Neural crest cell (in vitro differentiated cells): ENCODE measurements at places on chromosomes 2 and 18. TPM values are rescaled to one million over a fixed set of nuclear protein-coding genes. Genes with fewer than 3 reads are reported as not detected.

The PAPOLG gene
- 20.4 and 21.1 TPM in 2 replicates for total RNA-seq

The CRYGC gene
- not detected in 2 replicates for total RNA-seq

The FSHR gene
- not detected in 2 replicates for total RNA-seq

The SEC11C gene
- total RNA-seq = 54.3 and 55.1 TPM in 2 replicates

The SCYGR4 gene
- total RNA-seq = not detected in 2 replicates

The PDCD1 gene
- total RNA-seq = not detected in 2 replicates

The EVX2 gene
- total RNA-seq = 0.43 and 0.44 TPM in 2 replicates

The LAMA1 gene
- 96.1 and 102 TPM in 2 replicates for total RNA-seq

The SIX3 gene
- not detected in 2 replicates for total RNA-seq

- DNase-seq = no peak
- H3K27me3 ChIP-seq = no peaks in the 10 kb centered on the region
- no peaks in the 10 kb centered on the region for H3K36me3 ChIP-seq
Measured at GRCh38 chr2:159982270-159982669, 80.1 kb downstream of the PLA2R1 start.

- H3K4me3 ChIP-seq = no peak overlapping the region
- no peak for DNase-seq
- H3K4me1 ChIP-seq = peaks cover 16% of the 10 kb centered on the region
- no peaks in the 10 kb centered on the region for H3K36me3 ChIP-seq
- H3K27ac ChIP-seq = peak overlapping the region; percentile 43
Measured at GRCh38 chr2:239600001-239600593, 199.3 kb upstream of the HDAC4 start.

- H3K27ac ChIP-seq = no peak overlapping the region
- no peaks in the 10 kb centered on the region for H3K36me3 ChIP-seq
- H3K27me3 ChIP-seq = peaks cover 29% of the 10 kb centered on the region
- peaks cover 10% of the 10 kb centered on the region for H3K4me1 ChIP-seq
- no peak for DNase-seq
Measured at GRCh38 chr2:240648650-240649275, 23.5 kb downstream of the GPR35 start.

- H3K36me3 ChIP-seq = peaks cover 4% of the 10 kb centered on the region
- DNase-seq = no peak
- H3K27ac ChIP-seq = peak overlapping the region; percentile 82
- peak overlapping the region; percentile 1 for H3K4me3 ChIP-seq
- no peaks in the 10 kb centered on the region for H3K27me3 ChIP-seq
Measured at GRCh38 chr2:41990688-41991087, 57.1 kb upstream of the PKDCC start.

GRCh38 chr2:8620611-8621382, 61.1 kb upstream of the ID2 start:
- no peaks in the 10 kb centered on the region for H3K27me3 ChIP-seq
- H3K27ac ChIP-seq = no peak overlapping the region
- no peak for DNase-seq
- H3K36me3 ChIP-seq = no peaks in the 10 kb centered on the region
- no peak overlapping the region for H3K4me3 ChIP-seq

DNA sequence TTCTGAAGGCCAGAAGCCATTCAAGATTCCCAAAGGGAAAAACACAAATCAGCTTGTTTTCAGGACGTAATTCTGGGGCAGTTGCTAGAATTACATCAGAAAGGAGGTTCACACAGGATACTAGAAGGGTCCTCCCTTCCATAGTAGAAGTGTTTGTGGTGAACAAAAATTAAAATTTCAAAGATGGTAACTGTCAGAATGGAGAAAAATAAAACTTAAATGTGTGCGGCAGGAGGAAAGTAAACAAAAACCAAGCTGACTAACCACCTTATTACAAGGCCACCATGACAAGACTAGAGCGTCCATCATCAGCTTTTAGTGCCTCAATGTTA, 9.7 kb upstream of the TPRKB start:
- peaks cover 4% of the 10 kb centered on the region for H3K27me3 ChIP-seq
- DNase-seq = no peak
- H3K27ac ChIP-seq = no peak overlapping the region
- peaks cover 18% of the 10 kb centered on the region for H3K36me3 ChIP-seq
- no peaks in the 10 kb centered on the region for H3K4me1 ChIP-seq

DNA sequence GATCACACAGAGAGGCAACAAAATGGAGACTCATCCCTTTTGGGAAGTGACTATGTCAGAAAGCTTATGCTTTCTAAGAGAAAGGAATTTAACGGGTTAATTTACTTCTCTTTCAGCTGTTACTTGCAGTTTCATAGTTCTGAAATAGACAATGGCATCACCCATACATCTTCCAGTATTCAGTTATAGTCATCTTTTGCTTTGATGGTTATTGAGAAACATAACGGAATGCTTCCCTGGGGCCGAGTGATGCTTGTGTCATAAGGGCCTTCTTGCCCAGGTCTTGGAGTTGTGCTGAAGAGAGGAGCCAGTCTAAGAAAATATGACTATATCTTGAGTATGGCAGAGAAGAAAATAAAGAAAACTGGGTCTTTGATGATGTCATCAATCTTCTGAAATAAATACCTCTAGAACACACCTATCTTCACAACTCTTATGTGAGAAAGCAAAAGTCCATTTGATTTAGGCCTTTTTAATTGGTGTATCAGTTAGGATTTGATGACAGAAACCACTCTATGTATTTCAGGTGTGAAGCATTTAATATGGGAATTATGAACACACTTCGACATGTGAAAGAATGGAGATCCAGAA, 328.2 kb downstream of the LRRTM4 start:
- H3K4me1 ChIP-seq = no peaks in the 10 kb centered on the region
- no peak for DNase-seq
- H3K4me3 ChIP-seq = no peak overlapping the region
- H3K27me3 ChIP-seq = no peaks in the 10 kb centered on the region
- no peak overlapping the region for H3K27ac ChIP-seq

DNA sequence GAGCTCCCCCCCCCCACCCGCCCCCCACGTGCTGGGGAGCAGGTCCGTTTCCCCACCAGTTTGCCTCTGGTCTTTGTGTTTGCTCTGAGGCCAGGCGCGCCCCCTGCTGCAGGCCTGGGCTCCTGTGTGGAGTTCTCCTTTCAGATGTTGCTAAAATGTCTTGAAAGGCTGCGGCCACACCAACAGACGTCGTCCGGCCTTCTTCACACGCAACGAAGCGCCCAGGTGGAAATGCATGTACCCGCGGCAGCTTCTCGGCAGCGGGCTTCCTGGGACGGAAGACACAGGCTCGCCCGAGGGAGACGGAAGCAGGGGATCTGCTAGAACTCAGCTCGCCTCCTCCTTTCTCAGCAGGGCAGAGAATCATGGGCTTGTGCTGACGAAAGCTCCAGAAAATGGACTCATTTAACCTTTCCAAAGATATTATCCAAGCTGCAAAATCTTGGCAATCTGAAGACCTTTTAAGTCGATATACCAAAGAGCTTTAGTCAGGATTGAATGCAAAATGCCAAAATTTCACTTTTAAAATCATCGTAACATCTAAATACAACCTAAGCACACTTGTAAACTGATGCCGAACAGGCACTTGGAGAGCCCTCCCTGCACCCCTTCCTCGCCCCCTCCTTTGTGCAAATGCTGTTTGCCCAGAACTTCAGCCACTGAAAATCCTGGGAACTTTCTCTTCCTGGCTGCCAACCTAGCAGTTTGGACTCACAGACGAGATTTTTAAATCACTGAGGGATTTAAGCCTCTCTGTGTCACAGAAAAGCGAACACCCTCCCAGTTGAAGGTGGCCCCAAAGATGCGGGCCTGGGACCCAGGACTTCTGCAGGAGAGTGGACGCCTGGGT, 125.5 kb upstream of the ZNF516 start:
- peak overlapping the region; percentile 94 for H3K27ac ChIP-seq
- no peaks in the 10 kb centered on the region for H3K36me3 ChIP-seq
- no peaks in the 10 kb centered on the region for H3K27me3 ChIP-seq
- peak; percentile 58 for DNase-seq
- peaks cover 54% of the 10 kb centered on the region for H3K4me1 ChIP-seq

- peaks cover 28% of the 10 kb centered on the region for H3K36me3 ChIP-seq
- no peak overlapping the region for H3K4me3 ChIP-seq
- DNase-seq = no peak
- no peaks in the 10 kb centered on the region for H3K27me3 ChIP-seq
Measured at GRCh38 chr18:79326413-79327198, 69.1 kb upstream of the NFATC1 start.

DNA sequence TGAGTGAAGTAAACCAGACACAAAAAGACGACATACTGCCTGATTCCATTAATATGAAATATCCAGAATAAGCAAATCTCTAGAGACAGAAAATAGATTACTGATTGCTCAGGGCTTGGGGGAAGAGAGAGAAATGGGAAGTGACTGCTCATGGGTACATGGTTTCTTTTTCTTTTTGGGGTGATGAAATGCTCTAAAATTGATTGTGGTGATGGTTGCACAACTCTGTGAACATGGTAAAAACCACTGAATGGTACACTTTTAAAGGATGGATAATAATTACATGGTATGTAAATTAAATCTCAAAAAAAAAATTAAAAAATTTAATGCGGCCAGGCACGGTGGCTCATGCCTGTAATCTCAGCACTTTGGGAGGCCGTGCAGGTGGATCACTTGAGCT, 39.3 kb downstream of the RPL31 start:
- no peak for DNase-seq
- H3K4me3 ChIP-seq = no peak overlapping the region
- H3K27ac ChIP-seq = no peak overlapping the region
- no peaks in the 10 kb centered on the region for H3K27me3 ChIP-seq
- H3K4me1 ChIP-seq = peaks cover 11% of the 10 kb centered on the region

GRCh38 chr18:32730620-32731091, 42.2 kb downstream of the KLHL14 start:
- no peaks in the 10 kb centered on the region for H3K36me3 ChIP-seq
- H3K4me3 ChIP-seq = no peak overlapping the region
- DNase-seq = no peak
- no peaks in the 10 kb centered on the region for H3K27me3 ChIP-seq
- no peak overlapping the region for H3K27ac ChIP-seq

- H3K36me3 ChIP-seq = peaks cover 9% of the 10 kb centered on the region
- DNase-seq = no peak
- no peak overlapping the region for H3K27ac ChIP-seq
- H3K27me3 ChIP-seq = no peaks in the 10 kb centered on the region
- no peak overlapping the region for H3K4me3 ChIP-seq
- H3K4me1 ChIP-seq = no peaks in the 10 kb centered on the region
Measured at GRCh38 chr18:35695384-35695783, 113.8 kb downstream of the GALNT1 start.
